ENCODE measurements at places on chromosomes 3 and 15.

DNA sequence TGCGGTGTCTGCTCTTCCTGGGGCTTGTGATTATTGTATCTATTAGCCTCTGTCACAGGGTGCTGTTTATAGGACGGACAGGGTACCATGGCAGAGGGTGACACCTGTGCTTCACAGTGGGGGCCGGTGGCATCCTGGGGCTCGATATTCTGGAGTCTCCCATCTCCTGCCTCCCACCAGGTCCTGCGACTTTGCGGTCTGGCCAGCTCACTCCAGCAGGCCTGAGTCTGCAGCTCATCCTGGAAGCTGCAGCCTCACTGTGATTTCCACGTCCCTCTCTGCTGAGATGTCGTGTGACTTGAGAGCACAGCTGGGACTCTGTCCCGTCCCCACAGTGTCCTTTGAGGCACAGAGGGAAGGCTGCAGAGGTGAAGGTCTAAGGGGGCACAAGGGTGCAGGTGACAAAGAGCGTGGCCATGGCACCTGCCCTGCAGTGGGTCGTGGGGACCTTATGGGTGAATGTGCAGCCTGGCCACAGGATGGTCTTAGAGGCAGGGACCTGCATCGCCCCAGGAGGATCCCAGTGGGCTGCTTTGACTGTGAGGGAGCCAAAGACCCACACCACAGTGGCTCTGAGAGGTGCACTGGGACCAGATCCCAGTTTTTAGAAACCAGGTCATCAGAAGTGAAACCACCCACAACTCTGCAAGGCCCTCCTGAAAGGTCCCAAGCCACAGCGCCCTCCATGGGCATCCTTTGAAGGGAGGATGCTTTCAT lies 172.8 kb downstream of the KLF13 start:
- DNase-seq = no peak

DNA sequence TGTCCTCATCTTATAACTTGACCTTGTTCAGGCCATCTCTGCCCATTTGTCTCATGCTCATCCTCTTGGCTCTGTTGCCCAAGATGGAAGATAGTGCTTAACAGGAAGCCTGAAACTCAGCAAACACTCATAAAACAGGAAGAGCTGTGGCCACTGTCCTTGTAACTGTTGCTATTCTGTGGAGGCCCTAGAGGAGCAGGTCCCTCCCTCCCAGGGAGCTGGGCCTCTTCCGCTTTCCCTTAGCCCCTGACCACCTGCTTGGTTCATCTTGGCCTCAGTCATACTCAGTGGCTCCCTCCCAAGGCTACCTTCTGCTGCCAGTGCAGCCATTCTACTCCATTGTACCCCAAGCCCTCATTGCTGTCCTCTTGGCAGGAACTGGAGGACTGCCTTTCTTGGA lies 3.5 kb downstream of the MAPKAPK3 start:
- peak; percentile 15 for DNase-seq

DNA sequence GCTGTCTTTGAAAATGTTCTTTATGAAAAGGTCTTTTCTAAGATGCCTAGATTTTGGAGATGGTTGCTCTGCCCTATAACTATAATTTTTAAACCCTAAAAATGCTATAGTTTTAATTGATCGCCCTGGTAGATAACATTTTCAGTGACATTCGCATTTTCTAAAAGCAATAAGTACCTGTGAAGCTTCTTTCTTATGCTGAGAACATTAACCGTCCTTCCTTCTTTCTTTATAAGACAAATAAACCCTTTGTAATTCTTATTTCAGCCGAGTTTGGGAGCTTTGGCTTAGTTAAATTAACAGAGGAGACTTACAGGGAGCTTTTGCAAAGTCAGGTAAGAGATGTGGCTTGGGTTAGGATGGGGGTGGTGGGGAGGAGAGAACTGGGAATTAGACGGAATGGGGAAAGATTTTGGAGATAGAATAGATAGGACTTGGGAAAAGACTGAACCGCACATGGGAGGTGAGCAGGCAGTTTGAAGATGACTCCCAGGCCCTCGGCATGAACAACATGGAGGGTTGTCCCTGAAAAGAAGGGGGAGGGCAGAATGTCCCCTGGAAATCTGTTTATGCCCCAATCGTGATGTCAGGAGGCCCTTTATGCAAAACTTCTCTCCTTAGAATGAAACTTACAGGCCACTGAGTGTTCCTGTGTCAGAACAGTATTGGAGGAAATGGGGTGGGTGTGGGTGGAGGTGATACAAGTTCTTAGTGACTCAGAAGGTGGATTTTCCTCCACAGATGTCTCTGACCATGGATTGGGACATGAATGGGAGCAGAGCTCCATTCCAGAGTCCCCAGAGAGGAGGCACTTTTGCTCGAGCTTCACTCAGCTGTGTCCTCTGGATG lies 76.2 kb upstream of the LARS2 start:
- no peak for DNase-seq

GRCh38 chr3:177157492-177157891 lies 39.8 kb downstream of the TBL1XR1 start:
- no peak for DNase-seq

- no peak for DNase-seq
These were observed 10.6 kb upstream of the CD96 start for GRCh38 chr3:111531446-111531845.

DNA sequence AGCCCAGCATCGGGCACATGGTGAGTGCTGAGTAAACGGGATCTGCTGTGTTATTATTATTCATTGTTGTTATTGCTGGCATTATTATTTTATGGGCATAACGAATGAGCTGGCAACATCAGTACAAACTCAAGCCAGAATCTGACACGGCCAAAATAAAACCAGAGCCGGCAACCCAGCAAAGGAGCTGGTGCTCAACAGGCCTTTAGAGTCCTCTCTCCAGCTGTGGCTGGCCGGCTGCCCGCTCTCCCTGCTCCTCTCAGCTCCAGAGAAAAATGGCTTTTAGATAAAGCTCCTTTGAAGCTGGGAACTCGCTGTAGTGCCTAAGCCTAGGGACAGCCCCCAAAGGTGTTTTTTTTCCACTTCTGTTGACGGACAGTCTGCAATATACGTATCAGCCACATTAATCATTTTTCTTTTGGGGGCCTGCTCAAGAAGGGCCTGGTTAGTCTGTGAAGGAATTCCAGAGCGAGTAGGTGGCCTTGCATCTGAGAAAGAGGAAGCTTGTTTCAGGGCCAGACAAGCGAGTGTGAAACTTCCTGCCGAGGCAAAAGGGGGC lies 193.9 kb upstream of the UBE2E1 start:
- DNase-seq = peak; percentile 29

DNA sequence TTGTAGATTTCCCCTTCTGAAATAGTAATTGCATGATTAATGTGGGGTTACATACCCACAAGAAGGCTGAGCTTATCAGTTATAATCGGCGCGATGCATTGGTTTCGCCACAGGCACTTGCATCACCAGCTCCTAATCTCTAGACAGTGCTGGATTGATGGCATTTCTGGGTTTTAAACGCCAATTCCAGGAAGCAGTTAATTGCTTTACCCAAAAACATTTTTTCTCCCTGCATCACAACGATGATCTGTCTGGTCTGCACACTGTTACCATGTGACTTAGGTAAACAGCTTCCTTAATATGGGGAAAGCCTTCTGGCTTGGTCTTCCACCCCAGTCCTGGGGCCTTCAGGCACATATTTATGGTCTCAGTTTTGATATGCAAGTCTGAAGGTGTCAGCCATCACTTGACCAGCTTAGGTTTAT lies 70.0 kb upstream of the HEG1 start:
- DNase-seq = no peak

- peak; percentile 20 for DNase-seq
These were observed 74.3 kb upstream of the VGLL4 start for GRCh38 chr3:11717768-11718636.

DNA sequence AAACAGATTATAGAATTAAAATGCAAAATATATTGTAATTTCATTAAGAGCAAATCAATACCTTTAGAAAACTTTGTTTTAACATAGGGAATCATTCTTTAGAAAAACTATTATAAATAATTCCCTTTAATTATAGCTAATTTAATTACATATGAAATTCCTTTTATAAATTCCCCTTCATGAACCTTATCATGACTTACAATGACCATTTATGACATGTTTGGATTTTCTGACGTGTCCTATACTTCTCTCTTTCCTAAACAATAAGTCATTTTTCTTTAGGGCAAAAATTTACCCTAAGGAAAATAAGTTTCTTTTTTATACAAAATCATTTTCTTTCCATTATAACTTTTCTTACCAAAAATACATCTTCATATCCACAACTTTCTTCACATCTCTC lies 37.8 kb downstream of the PRR20G start:
- DNase-seq = no peak

DNA sequence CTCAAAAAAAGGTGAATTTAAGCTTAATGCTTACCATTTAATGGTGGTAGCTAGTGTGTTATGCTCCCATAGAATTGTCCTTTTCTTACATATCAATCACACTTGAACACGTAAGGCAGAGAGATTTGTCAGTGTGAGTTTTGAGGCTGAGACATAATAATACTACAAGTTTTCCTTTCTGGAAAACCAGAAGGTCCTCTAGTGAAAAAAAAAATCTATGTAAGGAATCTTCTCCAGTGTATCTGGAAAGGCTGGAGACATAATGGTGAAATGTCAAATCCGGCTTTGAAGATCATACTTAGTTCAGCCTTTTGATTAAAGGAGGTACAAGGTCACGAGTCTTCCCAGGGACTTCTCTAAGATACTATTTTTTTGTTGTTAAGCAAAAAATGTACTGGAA lies 3.4 kb downstream of the TSC22D2 start:
- DNase-seq = no peak

DNA sequence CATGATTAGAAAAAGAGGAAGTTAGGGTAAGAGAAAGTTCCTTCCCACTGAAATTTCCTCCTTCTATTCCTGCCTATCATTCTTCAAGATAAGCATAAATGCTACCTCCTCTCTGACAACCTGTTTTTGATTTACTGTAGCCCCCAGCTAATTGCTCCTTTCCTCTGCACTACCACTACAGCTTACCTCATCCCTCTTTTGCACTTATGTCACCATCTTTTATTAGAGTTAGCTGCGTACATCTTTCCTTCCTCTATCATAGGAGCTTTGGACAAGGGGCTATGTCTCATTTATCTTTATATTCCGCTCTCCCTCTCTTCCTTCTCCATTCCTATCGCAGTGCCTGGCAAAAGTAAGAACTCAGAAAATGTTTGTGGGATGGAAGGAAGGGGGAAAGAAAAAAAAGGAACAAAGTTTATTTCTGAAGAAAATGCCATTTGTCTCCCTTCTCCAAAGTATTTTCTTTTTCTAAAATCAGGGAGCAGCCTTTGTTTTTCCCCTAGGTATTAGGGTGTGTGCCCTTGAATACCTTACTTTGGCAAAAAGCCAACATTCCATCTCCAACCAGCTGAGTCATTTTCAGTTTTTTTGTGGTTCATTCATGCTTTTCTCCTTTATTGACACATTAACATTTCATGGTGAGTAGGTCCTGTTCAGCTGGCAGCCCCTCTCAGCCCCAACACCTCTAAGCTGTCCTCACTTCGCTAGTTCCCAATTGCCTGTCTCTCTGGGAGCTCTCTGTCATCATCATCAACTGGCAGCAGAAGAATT lies 87.6 kb upstream of the SOX2 start:
- DNase-seq = no peak

GRCh38 chr3:41688595-41689380 lies 273.1 kb downstream of the ULK4 start:
- DNase-seq = no peak

GRCh38 chr15:101056366-101057334 lies 137.5 kb downstream of the LRRK1 start:
- no peak for DNase-seq

- DNase-seq = no peak
These were observed 52.2 kb upstream of the ACP3 start for GRCh38 chr3:132265028-132265427.

DNA sequence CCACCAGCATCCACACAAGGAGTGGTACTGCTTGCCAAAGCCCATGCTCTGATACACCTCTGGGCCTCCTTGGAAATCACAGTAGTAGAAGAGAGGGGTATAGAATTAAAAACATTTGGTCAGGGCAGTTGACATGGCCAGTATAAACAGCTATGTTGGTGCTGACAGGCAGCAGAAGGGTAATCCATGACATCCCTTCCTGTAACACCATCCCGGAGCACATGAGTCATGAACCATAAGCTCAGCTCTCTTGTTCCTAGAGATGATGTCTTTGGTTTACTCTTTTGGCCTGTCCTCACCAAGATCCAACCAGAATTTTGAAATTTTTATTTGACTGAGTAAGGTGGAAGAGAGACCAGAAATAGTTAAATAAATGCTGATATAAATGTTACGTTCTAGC lies 132.6 kb upstream of the CTDSPL start:
- no peak for DNase-seq

DNA sequence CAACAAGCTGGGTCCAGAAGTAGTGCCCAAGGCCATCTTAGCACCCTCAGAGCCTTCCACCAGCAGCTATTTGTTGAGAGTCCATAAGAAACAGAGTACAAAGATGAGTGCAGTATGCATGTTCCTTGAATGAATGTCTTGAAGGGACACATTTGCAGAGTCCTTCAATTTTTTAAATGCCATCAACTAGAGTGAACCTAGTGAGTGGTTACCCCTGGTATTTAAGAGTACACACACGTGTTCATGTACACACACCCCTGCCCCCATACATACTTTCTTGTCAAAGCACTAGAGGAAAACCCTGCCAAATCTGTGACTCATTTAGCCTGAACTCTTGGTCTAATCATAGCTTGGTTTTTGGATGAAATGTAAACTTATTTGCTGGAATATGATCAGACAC lies 84.5 kb upstream of the GALNT15 start:
- no peak for DNase-seq

GRCh38 chr3:183278479-183279088 lies 25.5 kb downstream of the B3GNT5 start:
- DNase-seq = peak; percentile 34

DNA sequence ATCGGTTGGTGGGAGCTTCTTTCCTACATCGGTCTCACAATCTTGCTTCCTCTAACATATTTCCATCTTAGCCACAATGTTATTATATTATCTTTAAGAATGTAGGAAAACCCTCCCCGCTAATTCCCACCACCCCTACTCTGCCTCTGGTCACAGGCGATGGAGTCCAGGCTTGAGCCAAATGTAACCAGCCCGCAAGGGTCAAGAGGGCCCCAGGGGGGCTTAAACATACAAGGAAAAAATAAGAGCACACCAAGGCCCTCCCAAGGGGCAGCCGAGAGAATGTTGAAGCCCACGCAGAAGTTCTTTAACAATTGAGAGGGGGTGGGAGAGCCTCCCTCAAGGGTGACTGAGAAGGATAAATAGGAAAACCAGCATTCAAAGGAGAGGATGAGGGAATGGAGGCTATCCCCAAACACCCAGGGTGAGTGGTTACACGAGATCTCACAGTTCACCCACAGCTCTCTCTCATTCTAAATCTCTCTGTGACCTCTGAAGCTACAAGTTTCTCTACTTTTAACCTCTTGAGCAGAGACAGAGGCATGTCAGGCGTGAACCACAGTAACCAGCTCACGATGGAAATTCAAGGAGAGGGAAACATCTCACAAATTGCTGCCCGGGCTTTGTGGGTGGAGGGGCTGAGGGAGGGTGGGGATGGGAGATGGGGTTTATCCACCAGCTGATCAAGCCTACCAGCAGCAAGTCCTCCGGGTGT lies 31.4 kb upstream of the UACA start:
- DNase-seq = no peak

DNA sequence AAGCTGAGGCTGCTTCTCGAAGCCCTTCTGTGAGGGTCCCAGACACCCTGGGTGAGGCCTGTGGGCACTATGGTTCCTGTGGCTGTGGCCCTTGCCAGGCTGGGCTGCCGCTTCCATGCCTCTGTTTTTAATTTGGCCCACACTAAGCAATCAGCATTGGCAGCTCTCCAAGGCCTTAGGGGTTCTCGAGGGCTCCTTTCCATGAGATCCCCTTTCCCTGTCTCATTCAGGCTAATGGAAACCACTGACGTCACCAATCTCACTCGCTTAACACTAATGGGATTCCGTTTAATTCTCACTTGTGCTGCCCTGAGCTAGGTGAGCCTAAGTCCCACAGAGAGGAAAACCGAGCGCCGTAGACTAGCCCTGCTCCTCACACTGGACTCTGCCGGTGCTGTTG lies 60.2 kb upstream of the RAB6B start:
- DNase-seq = peak; percentile 35
